ENCODE measurements at places on chromosomes 5 and 9. TPM values are rescaled to one million over a fixed set of nuclear protein-coding genes. Genes with fewer than 3 reads are reported as not detected.

The MYMK gene
- total RNA-seq, result not detected

The GALNT12 gene
- total RNA-seq, result 11.6 TPM

The SPARC gene
- total RNA-seq, result 4.1 TPM

The TEK gene
- total RNA-seq, result not detected

The PCDH1 gene
- total RNA-seq, result 3.0 TPM

The MUSK gene
- not detected for total RNA-seq

The CNTLN gene
- 0.13 TPM for total RNA-seq

The TLX3 gene
- not detected for total RNA-seq

The OR13C2 gene
- total RNA-seq, result not detected

The MSX2 gene
- total RNA-seq, result not detected

The S1PR3 gene
- total RNA-seq, result 0.12 TPM

The TMC1 gene
- not detected for total RNA-seq

The PCDHB9 gene
- 0.26 TPM for total RNA-seq

The FKBP15 gene
- total RNA-seq, result 31.8 TPM

The BSPRY gene
- 0.15 TPM for total RNA-seq

The SPATA31C2 gene
- not detected for total RNA-seq

The PARP8 gene
- total RNA-seq, result 131 TPM

The CCNJL gene
- total RNA-seq, result 0.41 TPM

The IRX4 gene
- total RNA-seq, result not detected

The GFI1B gene
- 0.18 TPM for total RNA-seq

The FRMD3 gene
- 0.58 TPM for total RNA-seq
